BJ (cell line): ENCODE measurements at places on chromosomes 7 and 10. TPM values are rescaled to one million over a fixed set of nuclear protein-coding genes. Genes with fewer than 3 reads are reported as not detected.

Gene PRKAG2
- 11.3 and 21.0 TPM in 2 replicates for polyA plus RNA-seq

Gene CISD1
- polyA plus RNA-seq, result 31.7 and 57.1 TPM in 2 replicates

Gene SPDYE8
- polyA plus RNA-seq, result not detected in 2 replicates

Gene TRIM73
- polyA plus RNA-seq, result 0.39 and 0.59 TPM in 2 replicates

Gene GBX1
- not detected in 2 replicates for polyA plus RNA-seq

Gene CYP26A1
- 0.06 TPM in 1 of 2 replicates, not detected in the other for polyA plus RNA-seq

Gene ANKRD61
- polyA plus RNA-seq, result 0.31 and 0.40 TPM in 2 replicates

Gene GPER1
- polyA plus RNA-seq, result 2.1 and 3.1 TPM in 2 replicates

Gene MEIG1
- polyA plus RNA-seq, result 0.26 TPM in 1 of 2 replicates, not detected in the other

Gene RP9
- polyA plus RNA-seq, result 16.2 and 18.6 TPM in 2 replicates

Gene EIF4EBP2
- 13.4 and 21.9 TPM in 2 replicates for polyA plus RNA-seq

Gene CALML3
- polyA plus RNA-seq, result not detected in 2 replicates

Gene CAMK2B
- polyA plus RNA-seq, result 0.05 and 0.10 TPM in 2 replicates

Gene SEC61A2
- 6.8 and 8.5 TPM in 2 replicates for polyA plus RNA-seq

Gene PVRIG
- not detected in 2 replicates for polyA plus RNA-seq

Gene OPN1SW
- not detected in 2 replicates for polyA plus RNA-seq

Gene FAM25G
- not detected in 2 replicates for polyA plus RNA-seq

Gene GRM3
- not detected in 2 replicates for polyA plus RNA-seq

Gene GPR85
- polyA plus RNA-seq, result 2.6 and 4.8 TPM in 2 replicates

Gene PNLIP
- not detected in 2 replicates for polyA plus RNA-seq

Gene SPDYE2B
- polyA plus RNA-seq, result not detected in 2 replicates

Gene DGKI
- polyA plus RNA-seq, result 1.3 and 1.4 TPM in 2 replicates

Gene TFAM
- 9.0 and 11.5 TPM in 2 replicates for polyA plus RNA-seq

Gene CCL24
- not detected in 2 replicates for polyA plus RNA-seq

Gene CFTR
- polyA plus RNA-seq, result not detected in 2 replicates

Gene MMRN2
- 1.9 and 2.7 TPM in 2 replicates for polyA plus RNA-seq

Gene ADRA2A
- 0.18 and 0.25 TPM in 2 replicates for polyA plus RNA-seq

Gene ANKRD7
- not detected in 2 replicates for polyA plus RNA-seq

Gene VIPR2
- not detected in 2 replicates for polyA plus RNA-seq

Gene CYP3A5
- not detected in 2 replicates for polyA plus RNA-seq

Gene SFMBT2
- 0.06 TPM in 2 replicates for polyA plus RNA-seq

Gene FAM53B
- 3.1 and 3.9 TPM in 2 replicates for polyA plus RNA-seq

Gene CRHR2
- polyA plus RNA-seq, result not detected in 2 replicates

Gene PANK1
- polyA plus RNA-seq, result 3.9 and 4.2 TPM in 2 replicates

Gene FGFBP3
- 0.11 and 0.22 TPM in 2 replicates for polyA plus RNA-seq

Gene POLR2J2
- 3.9 and 4.5 TPM in 2 replicates for polyA plus RNA-seq

Gene H2BK1
- polyA plus RNA-seq, result not detected in 2 replicates

Gene ING3
- polyA plus RNA-seq, result 4.4 and 8.4 TPM in 2 replicates

Gene ASB10
- polyA plus RNA-seq, result not detected in 2 replicates
